ENCODE measurements at places on chromosomes 2 and 18.

- DNase-seq, result no peak
These were observed 83.8 kb downstream of the LRATD1 start for GRCh38 chr2:14716319-14716718.

- no peak for DNase-seq
These were observed 2.8 kb upstream of the RAX start for GRCh38 chr18:59276047-59276446.

DNA sequence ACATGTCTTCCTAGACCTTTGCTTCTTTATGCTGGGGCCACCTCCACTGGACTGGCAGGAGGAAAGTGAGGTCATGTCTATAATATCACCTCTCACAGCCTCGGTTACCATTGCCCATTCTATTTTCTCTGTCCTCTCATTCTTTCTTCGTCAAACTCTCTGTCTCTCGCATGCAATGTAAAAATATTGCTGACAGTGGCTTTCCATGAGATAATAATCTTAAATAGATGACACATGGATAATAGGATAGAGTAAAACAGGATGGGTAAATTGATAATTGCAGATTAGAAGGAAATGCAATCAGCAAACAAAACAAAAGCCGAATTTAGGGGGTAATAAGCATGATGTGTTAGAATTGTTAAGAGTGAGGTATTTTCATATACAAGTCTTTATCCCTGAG, 215.7 kb upstream of the PARD3B start:
- DNase-seq, result no peak

GRCh38 chr2:204680576-204680975, 135.3 kb downstream of the PARD3B start:
- DNase-seq, result no peak
